CD8-positive, alpha-beta memory T cell (primary cell): ENCODE measurements at places on chromosomes 3 and 15. TPM values are rescaled to one million over a fixed set of nuclear protein-coding genes. Genes with fewer than 3 reads are reported as not detected.

C2CD4A gene
- not detected for polyA plus RNA-seq

CCDC54 gene
- polyA plus RNA-seq, result 0.14 TPM

MAP6D1 gene
- 3.6 TPM for polyA plus RNA-seq

SH3BP5 gene
- polyA plus RNA-seq, result 84.3 TPM

GMNC gene
- not detected for polyA plus RNA-seq

TRIM42 gene
- polyA plus RNA-seq, result not detected

CFAP91 gene
- polyA plus RNA-seq, result 0.45 TPM

DNA sequence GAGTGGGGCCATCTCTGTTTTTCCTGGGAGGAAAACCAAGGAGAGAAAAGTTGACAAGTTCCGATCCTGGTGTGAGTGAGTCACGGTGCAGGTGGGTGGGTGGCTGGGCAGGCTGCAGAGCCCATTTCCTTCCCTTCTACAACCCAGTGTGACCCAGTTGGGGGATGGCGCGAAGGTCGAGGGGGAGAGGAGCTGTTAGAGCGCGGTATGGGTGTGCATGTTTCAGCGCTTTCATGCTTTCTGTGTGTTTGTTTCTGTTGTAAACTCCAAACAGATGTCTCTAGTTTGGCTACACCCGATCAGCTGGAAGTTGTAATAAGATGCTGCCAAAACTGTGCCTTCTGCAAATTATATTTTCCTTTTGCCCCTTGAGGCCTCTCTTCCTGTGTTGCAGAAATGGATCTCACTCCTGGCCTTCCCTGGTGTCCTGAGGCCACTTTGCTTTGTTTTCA, 3.8 kb downstream of the FAM43A start:
- DNase-seq, result no peak

- no peak for DNase-seq
These were observed 108.8 kb upstream of the GPR149 start for GRCh38 chr3:154538566-154539360.

- no peak for DNase-seq
These were observed 70.9 kb downstream of the MYO9A start for GRCh38 chr15:72047020-72047419.

- no peak for DNase-seq
These were observed 333.3 kb upstream of the THBS1 start for GRCh38 chr15:39247574-39247973.

- DNase-seq, result no peak
These were observed 2.3 kb downstream of the TTC23 start for GRCh38 chr15:99247062-99247461.

DNA sequence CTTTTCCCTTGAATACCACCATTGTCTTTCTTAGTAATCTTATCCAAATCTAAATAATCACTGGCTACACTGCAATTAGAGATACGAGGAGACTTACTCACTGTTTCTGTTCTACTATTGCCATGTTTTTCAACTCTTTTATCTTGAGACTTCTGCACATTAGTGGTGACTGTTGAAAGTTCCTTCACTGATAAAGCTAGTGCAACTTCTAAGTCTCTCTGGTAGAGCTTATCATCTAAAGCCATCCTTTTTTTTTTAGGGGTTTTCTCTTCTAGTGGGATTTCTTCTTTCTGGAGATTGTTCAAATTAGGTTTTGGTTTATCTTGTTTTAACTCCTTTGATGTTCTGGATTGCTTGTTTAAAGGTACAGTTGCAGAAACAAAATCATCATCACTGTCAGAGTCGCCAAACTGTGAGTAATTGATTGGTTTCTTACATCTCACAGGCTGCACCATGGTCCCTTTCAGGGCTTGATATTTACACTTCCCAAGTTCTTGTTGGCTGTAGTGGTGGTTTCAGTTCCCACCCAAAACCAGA, 37.7 kb downstream of the NCK1 start:
- DNase-seq, result no peak

DNA sequence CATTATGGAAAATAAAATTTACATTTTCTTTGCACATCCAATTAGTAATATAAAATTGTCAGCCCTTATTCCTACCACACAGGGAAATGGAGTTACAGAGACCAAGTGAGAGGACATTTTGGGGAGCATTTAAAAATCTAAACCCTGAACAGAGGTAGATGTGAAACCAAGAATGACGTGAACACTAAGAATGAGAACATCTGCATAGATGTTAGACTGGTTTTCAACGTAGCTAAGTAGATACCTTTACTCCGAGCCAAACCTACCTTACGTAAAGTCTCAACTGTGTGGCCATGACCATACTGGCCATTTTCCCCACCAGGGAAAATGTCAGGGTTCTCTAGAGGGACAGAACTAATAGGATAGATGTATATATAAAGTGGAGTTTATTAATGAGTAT, 51.4 kb upstream of the THBS1 start:
- no peak for DNase-seq

DNA sequence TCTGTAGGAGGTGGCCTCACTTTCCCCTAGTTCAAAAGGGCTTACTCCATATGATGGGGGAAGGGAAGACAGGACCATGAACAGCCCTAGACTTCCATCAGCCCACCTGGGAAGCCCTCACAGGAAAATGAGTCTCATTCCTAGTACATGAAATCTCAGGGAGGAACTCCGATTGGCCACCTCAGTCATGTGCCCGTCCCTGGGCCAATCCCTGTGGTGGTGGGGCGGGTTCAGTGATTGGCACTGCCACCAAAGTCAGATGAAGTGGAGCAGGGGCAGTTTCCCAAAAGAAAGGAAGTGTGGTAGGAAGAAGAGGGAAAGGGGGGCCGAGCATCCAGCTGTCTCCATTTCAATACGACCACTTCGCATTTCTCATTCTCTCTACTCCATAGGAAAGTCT, 25.9 kb upstream of the GP9 start:
- no peak for DNase-seq

- no peak for DNase-seq
These were observed 117.0 kb downstream of the MBNL1 start for GRCh38 chr3:152385761-152386160.

- DNase-seq, result no peak
These were observed 166.2 kb upstream of the IQSEC1 start for GRCh38 chr3:13239467-13239760.

GRCh38 chr3:172543419-172543818, 20.2 kb upstream of the TNFSF10 start:
- DNase-seq, result no peak

DNA sequence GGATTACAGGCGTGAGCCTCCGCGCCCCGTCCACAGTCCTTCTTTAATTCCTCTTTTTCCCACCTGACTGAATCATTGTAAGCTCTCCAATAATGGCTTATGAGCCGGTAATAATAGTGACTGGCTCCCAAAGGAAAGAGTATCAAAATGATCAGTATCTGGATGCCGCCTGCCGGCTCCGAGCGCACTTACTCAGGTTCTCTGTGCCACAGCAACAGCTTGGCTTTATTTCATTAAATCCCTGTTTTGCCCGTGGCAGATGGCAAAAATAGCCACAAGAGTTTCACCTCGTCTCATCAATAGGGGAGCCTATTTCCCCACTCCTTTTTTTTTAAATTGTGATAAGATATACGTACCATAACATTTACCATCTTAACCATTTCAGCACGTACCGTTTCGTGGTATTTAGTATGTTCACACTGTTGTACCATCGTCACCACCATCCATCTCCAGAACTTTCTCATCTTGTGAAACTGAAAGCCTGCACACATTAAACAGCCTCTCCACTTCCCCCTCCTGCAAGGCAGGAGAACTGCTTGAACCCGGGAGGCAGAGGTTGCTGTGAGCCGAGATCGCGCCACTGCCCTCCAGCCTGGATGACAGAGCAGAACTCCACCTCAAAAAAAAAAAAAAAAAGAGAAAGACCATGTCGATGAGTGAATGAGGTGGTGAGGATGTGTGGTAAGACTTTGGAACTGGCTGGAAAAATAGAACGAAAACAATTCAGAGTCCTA, 80.7 kb upstream of the DLG1 start:
- DNase-seq, result no peak

- no peak for DNase-seq
These were observed 251.2 kb upstream of the ZPLD1 start for GRCh38 chr3:102183623-102184022.

GRCh38 chr15:42919799-42920518, 619 bp downstream of the TTBK2 start:
- DNase-seq, result peak; percentile 69

DNA sequence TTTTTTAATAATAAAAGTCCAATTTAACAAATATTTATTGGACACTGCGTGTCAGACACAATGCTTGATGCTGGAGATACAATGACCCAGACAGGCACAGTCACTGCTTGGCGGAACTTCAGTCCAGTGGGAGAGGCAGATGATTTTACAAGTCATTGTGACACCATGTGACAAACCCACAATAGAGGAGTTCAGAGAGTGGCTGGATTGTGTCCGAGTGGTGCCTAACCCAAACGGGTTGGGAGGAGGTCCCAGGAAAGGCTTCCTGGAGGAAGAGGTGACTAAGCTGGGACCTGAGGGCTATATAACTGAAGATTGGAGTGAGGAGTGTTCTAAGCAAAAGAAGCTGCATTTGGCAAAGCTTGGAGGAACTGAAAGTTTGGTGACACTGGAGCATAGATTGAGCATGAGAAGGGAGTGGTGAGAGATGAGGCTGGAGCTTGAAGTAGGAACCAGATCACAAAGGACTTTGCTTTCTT, 41.4 kb downstream of the CRTC3 start:
- no peak for DNase-seq

DNA sequence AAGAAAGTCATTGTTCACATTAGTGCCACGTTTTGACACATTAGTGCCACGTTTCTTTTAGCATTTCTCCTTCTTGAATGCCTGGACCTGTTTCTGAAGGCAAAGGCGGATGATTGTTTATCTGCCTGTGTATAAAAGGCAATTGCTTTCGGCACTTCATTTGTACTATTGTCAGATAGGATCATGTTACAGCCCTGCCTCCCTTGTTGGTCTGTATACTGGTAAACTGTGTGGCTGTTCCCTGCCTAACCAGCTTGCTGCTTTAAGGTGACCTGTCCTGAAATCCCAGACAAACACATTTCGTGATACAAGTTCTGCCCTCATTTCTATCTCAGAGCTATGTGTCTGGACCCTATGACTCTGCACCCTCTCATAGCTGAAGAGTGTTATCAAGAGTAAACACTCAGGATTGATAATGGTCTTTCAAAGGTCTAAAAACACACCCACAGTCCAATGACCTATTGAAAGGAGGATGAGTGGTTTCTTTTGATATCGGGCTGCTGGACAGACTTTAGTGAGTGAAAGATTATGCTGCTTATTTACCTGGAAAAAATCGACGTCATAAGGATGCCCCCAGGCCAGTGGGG, 276.3 kb upstream of the MCTP2 start:
- DNase-seq, result no peak

- DNase-seq, result no peak
These were observed 185.8 kb upstream of the EOMES start for GRCh38 chr3:27907929-27908328.

DNA sequence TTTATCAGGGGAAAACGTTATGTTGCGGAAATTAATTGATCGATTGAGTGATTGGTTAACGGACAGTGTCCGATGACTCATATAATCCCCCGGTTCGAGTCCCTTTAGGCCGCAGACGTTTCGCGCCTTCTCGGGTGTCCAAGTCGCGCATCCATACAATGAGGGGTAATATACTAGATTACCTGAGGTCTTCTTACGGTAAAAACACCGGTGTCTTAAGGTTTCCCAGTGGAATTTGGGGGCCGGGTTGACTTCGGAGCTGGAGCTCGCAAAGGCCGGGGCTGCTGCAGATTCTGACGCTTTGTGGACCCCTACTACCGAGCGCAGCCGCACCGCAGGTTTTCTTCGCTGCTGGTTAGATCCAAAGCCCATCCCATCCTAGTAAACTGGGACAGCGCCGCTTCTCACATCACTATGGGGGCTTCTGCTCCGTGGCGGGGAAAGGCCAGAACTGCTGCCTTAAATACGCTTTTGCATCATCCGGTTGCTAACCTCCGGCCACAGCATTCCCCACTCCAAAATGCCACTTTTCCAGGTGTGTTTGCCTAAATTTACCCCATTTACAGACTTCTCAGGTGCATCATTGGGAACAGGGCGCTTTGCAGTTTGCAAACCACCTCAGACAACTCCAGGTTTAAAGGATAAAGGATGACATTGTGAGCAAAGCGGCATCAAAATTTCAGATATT, 858 bp upstream of the SACM1L start:
- DNase-seq, result peak; percentile 2

DNA sequence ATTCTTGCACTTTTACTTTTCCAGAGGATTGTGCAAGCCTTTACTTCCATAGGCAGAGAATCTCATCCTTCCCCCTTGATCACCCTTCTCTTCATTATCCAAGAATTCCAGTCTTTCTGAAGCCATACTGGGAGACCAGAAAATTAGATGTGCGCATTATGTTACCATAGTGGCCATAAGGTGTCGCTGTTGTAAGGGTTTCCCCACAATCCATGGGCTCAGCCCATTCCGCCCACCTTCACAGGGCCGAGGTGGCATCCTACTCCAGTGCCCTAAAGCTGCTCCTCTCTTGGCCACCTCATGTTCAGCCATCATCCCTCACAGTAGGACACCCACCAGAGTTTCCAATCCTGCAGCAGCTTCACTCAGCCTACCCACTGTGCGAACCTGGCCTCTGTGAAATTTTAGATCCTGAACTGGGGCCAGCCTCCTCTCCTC, 35.0 kb downstream of the CTSH start:
- DNase-seq, result no peak

- DNase-seq, result no peak
These were observed 107.7 kb downstream of the IGF2BP2 start for GRCh38 chr3:185717121-185717520.

DNA sequence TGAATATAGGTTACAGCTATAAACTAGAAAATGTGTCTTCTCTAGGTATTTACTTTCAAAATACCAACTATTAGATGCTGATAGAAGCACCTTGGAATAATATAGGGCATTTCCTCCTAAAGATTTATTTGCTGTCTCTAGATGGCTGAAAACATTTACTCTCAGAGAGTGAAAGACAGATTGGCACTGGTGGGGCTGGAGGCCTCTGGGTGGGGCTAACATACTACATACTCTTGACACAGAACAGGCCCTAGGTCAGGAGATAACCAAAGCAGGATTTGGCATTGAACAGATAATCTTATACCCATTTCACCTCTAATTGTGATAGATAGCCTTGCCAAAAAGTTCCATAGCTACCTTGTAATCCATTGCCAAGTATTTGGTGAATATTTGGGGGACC, 253.3 kb upstream of the TBC1D5 start:
- no peak for DNase-seq

- DNase-seq, result no peak
These were observed 7.8 kb downstream of the GP9 start for GRCh38 chr3:129068291-129068886.
